GM06990 (cell line): ENCODE measurements at places on chromosomes 11 and 22.

- no peak for DNase-seq
Observed at GRCh38 chr11:636511-637332, at the start of gene DRD4. TSS of gene DRD4 (plus strand) at chr11:637269. CDS start at chr11:637305, 36 bp downstream.

DNA sequence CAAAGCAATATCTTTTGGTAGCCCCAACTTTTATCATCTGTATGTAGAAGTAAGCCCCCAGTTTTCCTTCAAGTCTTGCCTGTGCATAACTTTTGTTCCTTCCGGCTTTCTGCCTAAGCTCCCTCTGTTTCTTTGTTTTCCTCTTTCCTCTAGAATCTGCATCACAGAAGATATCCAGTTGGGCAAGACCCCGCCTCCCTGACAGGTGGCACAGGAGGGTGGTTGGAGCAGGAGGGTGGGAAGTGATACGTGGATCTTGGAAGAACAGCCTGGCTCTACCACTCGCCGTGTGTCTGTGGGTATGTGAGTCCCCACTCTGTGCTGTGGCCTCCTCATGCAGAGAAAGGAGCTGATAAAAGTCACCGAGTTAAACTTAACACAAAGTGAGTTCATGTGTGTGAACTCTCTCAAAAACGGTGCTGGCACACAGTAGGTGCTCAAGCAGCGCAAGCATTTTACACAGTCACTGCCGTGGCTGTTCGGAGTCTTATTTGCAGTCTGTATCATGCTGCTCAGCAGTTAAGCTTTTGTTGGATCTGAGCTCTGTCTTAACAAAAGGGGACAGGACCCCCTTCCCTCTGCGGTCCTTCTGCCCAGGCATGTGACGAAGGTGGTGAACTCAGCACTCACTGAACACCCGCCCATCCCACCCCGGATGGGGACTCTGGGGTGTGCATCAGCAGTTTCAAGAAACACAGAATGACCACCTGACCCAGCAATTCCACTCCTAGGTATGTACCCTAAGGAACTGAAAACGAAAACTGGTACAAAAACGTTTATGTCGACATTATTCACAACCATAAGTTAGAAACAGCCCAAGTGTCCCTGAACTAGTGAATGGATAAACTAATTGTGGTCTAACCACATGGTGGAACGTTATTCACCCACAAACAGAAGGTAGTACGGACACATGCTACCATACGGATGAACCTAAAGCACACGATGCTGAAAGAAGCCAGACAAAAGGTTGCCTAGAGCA, 249.1 kb downstream of the CTTN start:
- no peak for DNase-seq

DNA sequence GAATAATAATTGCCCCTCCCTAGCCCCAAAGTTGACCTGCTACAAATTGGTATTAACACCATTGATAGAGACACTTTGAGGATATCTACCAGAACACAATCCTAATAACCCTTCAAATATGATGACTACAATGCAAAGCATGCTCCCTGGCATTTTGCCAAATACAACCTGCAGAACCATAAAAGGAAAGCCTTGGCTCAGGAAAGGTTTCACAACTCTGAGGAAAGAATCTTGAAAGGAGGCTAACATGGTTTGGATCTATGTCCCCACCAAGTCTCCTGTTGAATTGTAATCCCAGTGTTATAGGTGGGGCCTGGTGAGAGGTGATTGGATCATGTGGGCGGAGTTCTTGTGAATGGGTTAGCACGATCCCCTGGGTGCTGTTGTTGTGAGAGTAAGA, 140.4 kb upstream of the ARHGAP42 start:
- DNase-seq = no peak

DNA sequence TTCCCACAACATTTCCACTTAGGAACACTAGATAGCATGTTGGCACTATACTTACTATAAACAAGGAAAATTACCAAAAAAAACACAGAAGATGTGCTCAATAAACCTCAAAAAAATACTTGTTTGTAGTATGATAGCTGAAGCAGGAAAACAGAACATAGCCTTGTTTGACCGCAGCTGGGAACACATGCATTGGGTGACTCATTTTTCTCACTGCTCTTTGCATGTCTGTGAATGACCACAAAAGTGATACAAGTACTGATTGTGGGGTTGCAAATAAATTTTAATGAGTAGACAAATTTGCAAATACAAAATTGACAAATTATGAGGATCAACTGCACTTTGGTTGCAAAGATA, 22.8 kb upstream of the GUCY1A2 start:
- DNase-seq = peak; percentile 25

DNA sequence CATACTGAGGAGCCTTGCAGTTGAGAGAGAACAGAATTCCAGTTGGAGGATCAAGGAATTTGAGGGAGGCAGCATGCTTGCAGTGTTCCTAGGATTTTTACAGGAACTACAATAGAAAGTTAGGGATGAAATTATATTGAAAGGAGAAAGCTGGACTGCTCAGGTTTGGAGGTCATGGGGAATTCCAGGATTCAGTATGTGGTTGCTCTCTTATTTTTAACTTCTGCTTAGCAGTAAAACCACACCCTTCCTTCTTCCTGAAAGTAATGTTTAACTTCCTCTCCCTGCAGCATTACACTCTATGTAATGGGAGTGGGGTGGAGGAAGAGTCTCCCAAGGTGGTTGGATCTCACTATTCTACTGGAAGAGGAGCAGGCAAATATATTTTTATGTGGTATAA, 31.3 kb downstream of the CTNND1 start:
- DNase-seq = no peak

GRCh38 chr11:111729831-111730311, 36.3 kb downstream of the PPP2R1B start:
- no peak for DNase-seq

DNA sequence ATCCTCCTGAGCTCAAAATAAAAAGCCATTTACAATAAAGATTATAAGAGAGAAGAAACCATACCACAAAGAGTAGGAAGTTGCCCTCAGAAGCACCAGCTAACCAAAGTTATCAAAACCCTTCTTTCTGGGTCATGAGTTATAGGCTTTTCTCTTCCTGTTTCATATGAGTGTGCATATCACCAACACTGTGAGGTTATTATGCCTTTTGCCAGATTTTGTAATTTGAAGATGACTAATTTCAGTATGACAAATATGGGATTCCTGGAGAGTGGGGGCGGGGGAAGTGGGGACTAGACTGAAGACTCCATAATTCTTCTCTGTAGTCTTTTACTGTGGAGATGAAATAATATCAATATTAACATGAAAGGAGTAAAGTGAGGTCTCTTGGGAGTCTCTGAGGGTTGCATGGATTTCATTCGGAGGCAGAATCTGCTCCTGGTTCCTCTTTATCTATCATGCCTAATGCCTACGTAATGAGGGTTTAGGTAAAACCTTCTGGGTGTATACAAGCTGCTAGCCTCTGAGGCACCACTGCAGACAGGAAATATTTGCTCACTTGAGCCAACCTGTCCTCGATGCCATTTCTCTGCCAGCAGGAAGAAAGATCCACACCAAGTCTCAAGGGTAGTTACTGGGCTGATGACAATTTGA, 2.1 kb downstream of the LPXN start:
- peak; percentile 58 for DNase-seq

- no peak for DNase-seq
Observed at GRCh38 chr11:22199243-22199642, 6.4 kb downstream of the ANO5 start.

DNA sequence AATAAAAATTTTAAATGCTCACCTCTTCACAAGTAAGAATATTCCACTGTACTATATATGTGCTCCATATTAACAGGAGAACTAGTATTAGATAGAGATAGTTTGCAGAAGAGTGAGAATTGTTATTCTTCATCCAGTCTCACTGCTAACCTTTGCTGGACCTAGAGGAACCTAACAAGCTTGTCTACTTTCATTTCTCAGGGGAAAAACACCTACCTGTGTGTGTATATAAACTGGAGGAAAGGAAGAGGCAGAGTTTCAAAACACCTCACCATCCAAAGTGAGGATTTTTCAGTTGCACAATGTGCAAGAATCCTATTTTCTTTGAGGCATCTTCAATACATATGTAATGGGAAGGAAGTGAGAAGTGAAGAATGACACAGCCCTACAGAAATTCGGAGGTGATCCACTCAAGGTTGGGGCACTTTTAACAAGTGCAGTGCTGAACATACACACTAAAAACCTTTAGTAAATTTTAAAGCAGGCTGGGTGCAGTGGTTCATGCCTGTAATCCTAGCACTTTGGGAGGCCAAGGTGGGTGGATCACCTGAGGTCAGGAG, 52.4 kb downstream of the SYTL2 start:
- no peak for DNase-seq

DNA sequence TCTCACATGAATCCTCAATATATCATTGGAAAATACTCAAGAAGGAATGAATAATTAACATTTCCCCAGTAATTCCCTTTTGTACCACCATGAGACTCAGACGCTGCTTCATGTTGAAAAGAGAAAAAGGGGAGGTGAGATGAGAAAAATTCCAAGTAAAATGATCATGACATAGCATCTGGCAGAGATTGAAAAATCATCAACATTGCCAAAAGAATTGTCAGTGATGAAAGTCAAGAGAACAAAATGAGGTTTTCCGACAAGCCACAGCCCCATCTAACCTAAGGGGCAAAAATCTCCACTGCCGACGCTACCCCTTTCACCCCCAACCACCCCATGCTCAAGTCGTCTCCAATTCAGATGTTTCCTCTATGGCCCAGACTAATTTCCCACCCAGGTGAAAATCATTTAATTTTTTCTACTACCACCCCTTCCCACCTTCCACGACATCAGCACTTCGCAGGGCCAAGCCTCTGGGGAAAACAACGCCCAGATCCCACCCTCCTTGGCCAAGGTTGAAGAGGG, 1.2 kb downstream of the RAB6A start:
- no peak for DNase-seq

DNA sequence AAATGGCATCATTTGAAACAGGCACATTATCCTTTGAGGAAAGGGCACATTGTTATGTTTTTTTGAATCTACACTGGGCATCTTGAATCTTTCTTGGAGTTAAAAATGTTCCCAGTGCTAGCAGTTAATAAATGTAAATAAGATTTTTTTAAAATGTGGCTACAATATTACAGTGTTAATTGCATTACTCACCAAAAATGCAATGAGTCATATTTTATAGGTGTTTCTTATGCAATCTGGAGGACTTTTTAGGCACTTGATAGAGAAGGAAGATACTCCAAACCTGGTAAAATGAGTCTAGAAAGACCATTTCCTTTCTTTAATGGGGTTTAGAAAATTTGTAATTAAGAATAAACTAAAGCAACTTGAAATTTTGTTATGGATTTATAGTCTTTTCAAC, 238.0 kb downstream of the METTL15 start:
- no peak for DNase-seq

GRCh38 chr11:133163463-133164419, 368.6 kb downstream of the OPCML start:
- DNase-seq = no peak
